ENCODE measurements at places on chromosomes 12 and 14. TPM values are rescaled to one million over a fixed set of nuclear protein-coding genes. Genes with fewer than 3 reads are reported as not detected.

PIWIL1 gene
- not detected for total RNA-seq

LBHD2 gene
- total RNA-seq = not detected

LAG3 gene
- total RNA-seq = 0.15 TPM

KCNA5 gene
- total RNA-seq = not detected

LLPH gene
- total RNA-seq = 3.9 TPM

SIX4 gene
- total RNA-seq = 4.4 TPM

HOXC6 gene
- total RNA-seq = not detected

RFLNA gene
- 14.6 TPM for total RNA-seq

A2ML1 gene
- total RNA-seq = not detected

SYCP3 gene
- 0.30 TPM for total RNA-seq

ASCL1 gene
- not detected for total RNA-seq

Data from epithelial cell of umbilical artery (primary cell).